NCI-H1930 (cell line): ENCODE measurements at places on chromosomes 12 and 14.

- no peak for DNase-seq
These were observed 48.9 kb downstream of the ERH start for GRCh38 chr14:69349091-69349777.

GRCh38 chr12:113191227-113191626 lies 5.7 kb downstream of the RITA1 start:
- no peak for DNase-seq

DNA sequence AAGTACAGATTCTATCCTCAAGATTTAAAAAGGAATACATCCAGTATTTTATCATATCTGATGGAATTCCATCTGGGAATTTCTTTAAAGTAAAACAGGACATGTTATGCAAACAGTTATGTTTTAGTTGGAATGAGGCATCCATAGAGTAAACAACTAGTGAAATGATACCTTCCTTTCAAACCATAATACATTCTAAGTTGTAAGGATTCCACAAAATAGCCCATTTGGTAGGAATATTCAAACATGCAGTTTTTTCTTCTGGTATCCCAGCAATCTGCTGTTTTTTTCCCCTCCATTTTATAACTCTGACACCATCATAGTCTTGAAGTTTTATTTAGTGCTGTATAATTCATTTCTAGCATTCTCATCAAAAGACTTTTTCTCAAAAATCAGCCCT lies 149.6 kb downstream of the ADAMTS20 start:
- no peak for DNase-seq

DNA sequence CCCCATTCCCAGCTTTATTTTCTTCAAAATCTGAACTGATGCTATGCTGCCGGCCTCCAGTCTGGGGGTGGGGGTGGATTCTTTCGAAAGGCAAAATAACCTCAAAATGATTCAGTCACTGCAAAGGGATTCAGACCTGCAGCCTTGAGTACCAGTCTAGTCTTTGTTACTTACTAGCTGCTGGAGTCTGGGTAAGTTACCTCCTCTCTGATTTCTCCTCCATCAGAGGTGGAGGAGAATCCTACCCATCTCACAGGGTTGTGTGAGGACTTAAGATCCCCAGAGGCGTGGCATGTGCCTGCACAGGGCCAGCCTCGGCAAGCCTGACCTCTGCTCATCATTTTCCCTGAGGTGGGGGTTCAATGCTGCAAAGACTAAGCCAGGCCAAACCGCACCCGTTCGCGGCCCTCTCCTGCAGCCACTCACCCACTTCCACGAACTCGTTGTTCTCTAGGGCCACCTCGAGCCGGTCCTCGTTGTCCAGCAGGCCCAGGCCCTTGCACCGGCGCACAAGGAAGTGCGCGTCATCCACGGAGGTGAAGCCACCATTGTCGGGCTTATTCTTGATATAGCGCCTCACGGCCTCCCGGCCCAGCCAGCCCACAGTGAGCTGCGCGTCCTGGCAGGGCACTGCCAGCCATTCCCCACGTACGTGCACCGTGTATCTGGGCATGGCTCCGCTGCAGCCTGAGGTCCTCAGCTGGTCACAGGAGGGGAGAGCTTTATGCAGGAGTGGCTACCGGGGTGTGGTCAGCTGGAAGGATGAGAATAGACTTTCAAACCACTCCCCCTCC lies 709 bp downstream of the HAL start:
- DNase-seq, result no peak

GRCh38 chr12:50086148-50086547 lies 1.0 kb downstream of the SMARCD1 start:
- no peak for DNase-seq

DNA sequence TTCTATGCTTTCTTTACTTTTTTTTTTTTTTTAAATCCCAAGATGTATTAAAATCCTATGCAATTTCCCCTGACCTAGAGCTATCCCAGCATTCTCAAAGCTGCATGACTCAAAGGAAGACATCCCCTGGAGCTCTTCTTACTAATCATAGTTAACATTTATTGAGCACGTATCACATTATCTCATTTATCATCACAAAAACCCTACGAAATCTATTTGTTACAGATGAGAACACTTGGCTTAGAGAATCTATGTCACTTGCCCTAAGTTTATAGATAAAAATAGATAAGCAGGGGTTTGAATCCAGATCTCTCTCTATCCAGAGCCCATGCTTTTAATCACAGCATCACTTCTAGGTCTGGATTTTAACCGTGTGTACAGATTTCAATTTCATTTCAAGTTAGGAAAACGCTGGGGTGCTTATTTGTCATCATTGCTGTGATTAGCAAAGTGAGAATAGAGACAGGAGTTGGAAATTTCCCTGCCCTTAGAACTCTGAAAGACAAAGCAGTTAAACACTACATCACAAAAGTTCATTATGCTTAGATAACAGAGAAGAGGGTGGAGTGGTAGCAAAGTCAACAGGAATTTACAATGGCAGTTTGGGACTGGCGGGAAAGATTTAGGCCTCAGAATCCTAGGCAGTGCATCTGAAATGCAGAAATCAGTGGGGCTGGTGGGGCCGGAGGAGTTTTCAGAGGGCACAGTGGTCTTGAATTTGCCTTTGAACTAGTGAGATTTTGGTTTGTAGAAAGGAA lies 177.7 kb upstream of the FRMD6 start:
- DNase-seq, result no peak

GRCh38 chr14:53872681-53873089 lies 83.9 kb downstream of the BMP4 start:
- DNase-seq, result no peak

GRCh38 chr12:71558445-71558844 lies 105.2 kb downstream of the ZFC3H1 start:
- DNase-seq, result no peak

- no peak for DNase-seq
These were observed 39.3 kb downstream of the EP400 start for GRCh38 chr12:131989021-131989420.
